H54 (cell line): ENCODE measurements at places on chromosomes 16 and 17.

GRCh38 chr16:72989579-72990551 is 58.1 kb downstream of the ZFHX3 start:
- DNase-seq, result peak; percentile 79

DNA sequence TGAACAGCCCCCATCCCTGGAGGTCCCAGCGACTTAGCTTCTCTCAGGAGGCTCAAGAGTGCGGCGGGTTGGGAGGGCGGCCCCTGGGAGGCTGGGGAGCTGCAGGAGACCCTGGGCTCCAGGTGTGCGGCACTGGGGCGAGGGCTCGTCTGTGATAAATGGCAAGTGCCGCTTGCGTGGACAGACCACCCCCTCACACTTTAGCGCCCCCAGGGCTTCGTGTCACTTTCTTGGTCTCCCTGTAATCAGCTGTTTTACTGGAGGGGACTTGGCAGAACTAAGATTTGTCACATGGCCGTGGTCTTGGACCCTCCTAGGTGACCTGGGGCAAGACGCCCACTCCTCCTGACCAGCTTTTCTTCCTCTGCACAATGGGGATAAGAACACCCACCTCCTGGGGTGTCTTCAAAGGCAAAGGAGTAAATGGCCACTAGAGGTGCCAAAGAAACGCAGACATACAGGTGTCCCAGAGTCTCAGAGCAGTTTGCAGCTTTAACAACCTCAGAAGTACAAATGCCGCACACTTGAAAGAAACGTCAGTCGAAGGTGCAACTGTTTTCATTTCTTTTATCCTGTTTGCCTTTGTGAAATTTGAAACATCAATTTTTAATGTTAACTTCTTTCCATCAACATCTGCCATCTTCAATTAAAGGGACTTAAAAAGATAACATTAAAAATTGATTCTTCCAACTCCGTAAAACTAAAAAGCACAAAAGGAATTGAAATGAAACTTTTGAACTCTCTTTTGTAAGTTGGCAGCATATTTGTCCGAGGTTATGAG is 946 bp downstream of the OSGIN1 start:
- DNase-seq, result no peak

DNA sequence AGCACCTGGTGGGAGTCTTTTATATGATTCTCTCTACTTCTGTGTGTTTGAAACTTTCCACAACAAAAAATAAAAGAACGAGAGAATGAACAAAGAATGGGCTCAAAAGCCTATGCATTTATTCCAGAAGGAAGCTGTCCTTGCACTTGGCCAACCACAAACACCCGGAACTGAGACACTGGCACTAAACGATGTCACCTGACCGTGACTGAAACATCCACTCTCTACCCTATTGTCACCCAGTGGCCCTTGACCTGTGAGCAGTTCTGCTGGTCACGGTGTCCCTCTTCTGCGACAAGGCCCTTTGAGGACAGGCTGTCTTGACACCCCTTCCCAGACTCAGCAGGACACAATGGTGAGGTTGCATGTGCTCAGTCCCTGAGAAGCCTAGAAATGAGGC is 56.6 kb downstream of the TEKT5 start:
- no peak for DNase-seq

GRCh38 chr16:71412270-71413160 is 29.3 kb downstream of the TLE7 start:
- DNase-seq, result peak; percentile 77

GRCh38 chr16:30837904-30838303 is 50.9 kb upstream of the ZNF629 start:
- no peak for DNase-seq

DNA sequence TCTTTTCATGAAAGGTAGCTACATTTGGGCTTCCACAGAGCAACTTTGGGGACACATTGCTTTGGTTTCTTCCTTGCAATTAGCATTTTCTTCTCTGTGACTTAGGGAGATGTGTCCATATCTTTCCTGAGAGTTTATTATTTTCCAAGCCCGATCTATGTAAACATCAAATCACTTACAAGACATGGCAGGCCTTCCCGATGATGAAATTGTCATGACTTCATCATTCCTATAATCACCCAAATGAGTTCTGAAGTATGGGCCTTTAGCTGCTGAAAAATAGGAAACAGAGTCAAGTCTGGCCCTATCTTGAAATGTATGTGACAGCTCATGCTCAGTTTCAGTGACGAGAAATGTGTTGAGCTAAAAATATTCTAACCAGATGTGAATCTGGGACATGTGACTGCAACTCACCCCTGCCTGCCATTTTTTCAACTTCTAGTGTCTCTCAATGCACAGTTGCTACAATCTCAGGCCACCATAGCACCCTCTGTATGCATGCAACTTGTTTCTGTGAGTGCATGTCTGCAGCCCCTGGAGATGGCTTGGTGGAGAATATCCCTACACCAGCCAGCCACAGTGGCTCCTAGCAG is 199.6 kb upstream of the MAF start:
- no peak for DNase-seq

DNA sequence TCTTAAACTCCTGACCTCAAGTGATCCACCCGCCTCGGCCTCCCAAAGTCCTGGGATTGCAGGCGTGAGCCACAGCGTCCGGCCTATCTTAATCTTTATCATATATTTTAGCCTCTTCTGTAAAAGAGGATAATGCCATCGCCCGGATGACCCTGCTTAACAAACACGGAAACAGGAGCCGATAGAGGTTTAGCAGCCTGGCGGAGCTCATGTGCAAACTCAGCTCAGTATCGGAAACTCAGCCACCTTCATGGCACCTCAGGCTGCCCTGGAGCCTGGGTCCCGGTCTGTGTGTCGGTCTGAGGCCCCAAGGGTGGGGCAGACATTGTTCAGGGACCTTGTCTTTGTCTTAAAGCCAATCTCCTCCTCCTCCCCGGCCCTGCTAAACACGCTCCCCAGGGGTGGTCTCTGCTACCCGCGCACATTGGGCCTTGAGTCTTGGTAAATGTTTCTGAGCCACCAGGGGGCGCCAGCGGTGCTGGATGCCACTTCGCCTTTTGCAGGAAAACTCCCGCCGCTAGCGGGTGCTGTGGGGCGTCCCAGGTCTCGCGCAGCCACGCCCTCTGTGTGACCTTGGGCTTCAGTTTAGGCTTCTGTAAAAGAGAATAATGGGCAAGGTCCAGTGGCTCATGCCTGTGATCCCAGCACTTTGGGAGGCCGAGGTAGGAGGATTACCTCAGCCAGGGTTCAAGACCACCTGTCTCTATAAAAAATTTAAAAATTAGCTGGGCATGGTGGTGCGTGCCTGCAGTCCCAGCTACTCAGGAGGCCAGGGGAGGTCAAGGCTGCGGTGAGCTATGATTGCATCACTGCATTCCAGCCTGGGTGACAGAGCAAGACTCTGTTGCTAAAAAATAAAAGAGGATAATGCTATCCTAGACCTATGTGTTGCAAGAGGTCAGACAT is 2.7 kb downstream of the CETP start:
- DNase-seq, result no peak
